ENCODE measurements at places on chromosomes 11 and 22. TPM values are rescaled to one million over a fixed set of nuclear protein-coding genes. Genes with fewer than 3 reads are reported as not detected.
A peak's percentile ranks its signal among the peaks of the same experiment; 100 is the strongest.

GRCh38 chr11:36090356-36091109, 146.7 kb downstream of the LDLRAD3 start:
- H3K27me3 ChIP-seq, result peaks cover 8% of the 10 kb centered on the region
- DNase-seq, result no peak
- H3K36me3 ChIP-seq, result no peaks in the 10 kb centered on the region
- H3K27ac ChIP-seq, result no peak overlapping the region
- peaks cover 4% of the 10 kb centered on the region for H3K4me1 ChIP-seq

DNA sequence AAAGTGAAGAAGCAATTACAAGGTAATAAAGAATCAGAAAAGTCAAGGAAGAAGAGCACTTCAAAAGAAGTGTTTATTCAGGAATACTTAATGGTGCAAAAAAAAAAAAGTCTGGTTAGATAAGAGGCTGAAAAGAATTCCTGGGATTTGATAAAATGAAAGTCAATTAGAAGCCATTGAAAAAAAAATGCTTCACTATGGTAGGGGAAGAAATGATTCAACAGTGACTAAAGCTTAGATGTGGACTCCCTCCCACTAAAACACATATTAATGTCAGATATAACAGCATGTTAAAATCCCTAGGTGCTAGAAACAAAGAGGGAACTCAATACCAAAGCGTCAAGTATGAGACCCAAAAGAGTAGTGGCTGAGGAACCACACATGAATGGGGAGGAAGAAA, 335.3 kb upstream of the PITPNB start:
- DNase-seq, result no peak
- no peaks in the 10 kb centered on the region for H3K27me3 ChIP-seq
- no peaks in the 10 kb centered on the region for H3K36me3 ChIP-seq
- no peak overlapping the region for H3K27ac ChIP-seq
- H3K4me1 ChIP-seq, result no peaks in the 10 kb centered on the region

TLCD5 gene
- 1.1 TPM for total RNA-seq

GRCh38 chr22:36948273-36949225, 35.1 kb downstream of the CSF2RB start:
- H3K27me3 ChIP-seq, result no peaks in the 10 kb centered on the region
- no peak overlapping the region for H3K27ac ChIP-seq
- no peaks in the 10 kb centered on the region for H3K4me1 ChIP-seq
- no peak for DNase-seq

DNA sequence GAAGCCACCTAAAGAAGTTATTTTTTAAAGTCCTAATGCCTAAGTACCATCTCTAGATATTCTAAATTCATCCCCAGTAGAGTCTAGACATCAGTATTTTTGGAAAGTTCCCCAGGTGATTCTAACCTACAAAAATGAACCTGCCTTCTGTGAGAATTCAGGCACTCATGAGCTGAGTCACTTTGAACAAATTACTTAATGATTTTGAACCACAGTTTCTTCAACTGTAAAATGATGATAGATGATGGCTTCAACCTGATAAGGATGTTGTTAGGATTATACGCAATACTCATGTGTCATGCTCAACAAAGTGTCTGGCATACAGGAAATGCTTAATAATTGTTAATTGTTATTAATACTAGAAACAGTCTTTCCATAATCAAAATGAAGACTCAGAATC, 82.8 kb upstream of the OR5AK2 start:
- no peaks in the 10 kb centered on the region for H3K36me3 ChIP-seq
- no peak overlapping the region for H3K4me3 ChIP-seq
- no peak overlapping the region for H3K27ac ChIP-seq
- no peaks in the 10 kb centered on the region for H3K4me1 ChIP-seq

BDNF gene
- 0.24 TPM for total RNA-seq

DNA sequence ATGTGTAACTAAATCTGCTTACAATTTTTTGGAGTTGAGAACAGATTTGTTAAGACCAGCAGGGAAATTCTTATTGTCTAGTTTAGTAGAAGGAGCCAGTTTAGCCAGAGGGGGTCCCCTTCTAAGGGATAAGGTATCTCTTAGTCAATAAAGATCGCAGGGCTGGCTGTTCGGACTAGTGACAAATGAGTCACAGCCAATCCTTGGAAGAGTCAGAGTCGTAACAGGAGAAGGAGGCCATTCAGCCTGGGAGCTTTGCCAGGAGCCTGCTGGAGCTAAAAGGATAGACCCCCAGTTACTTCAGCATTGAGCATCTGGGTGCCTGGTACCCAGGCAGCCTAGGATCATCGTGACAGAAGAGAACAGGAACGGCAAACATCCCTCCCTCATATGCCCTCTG, 191.6 kb upstream of the ARHGAP20 start:
- no peak overlapping the region for H3K4me3 ChIP-seq
- no peaks in the 10 kb centered on the region for H3K36me3 ChIP-seq
- peaks cover 14% of the 10 kb centered on the region for H3K4me1 ChIP-seq
- no peaks in the 10 kb centered on the region for H3K27me3 ChIP-seq

OR52E6 gene
- not detected for total RNA-seq

DNA sequence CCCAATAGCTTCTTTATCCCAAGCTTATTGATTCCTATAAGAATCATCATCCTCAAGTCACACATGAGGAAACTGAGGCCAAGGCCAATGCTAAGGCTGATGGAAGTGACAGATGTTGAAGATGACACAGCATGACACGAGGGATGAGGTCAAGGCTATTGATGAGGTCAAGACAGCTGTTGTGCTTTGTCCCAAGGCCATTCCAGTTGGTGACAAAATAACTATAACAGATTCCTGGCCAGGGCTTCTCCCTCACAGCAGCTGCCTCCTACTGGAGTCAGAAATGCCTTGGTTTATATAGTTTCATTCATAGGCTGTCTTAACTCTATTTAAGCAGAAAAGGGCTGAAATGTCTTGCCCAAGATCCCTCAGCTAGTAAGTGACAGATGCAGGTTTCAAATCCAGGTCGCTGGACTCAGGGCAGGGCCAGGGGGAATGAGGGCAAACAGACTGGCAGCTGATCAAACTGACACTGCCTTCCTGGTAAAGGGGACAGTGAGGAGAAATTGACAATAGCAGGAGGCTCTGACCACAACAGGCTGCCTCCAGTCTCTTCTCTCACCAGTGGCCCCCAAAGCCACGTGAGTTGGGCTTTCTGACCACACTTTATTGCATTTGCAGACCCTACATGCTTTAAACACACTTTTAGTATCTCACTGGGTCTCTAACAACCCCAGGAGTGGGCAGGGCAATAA, 16.5 kb downstream of the MIF start:
- no peaks in the 10 kb centered on the region for H3K36me3 ChIP-seq
- H3K27me3 ChIP-seq, result no peaks in the 10 kb centered on the region
- H3K4me3 ChIP-seq, result no peak overlapping the region
- no peak overlapping the region for H3K27ac ChIP-seq
- peaks cover 4% of the 10 kb centered on the region for H3K4me1 ChIP-seq

FAM181B gene
- 0.24 TPM for total RNA-seq

- H3K4me3 ChIP-seq, result no peak overlapping the region
- no peak overlapping the region for H3K27ac ChIP-seq
- H3K36me3 ChIP-seq, result no peaks in the 10 kb centered on the region
- DNase-seq, result no peak
- no peaks in the 10 kb centered on the region for H3K4me1 ChIP-seq
Observed at GRCh38 chr11:34972892-34973291, 56.5 kb downstream of the PDHX start.

- no peak for DNase-seq
- peaks cover 14% of the 10 kb centered on the region for H3K27me3 ChIP-seq
- H3K4me1 ChIP-seq, result peaks cover 35% of the 10 kb centered on the region
- H3K4me3 ChIP-seq, result peak overlapping the region; percentile 55
- H3K27ac ChIP-seq, result no peak overlapping the region
Observed at GRCh38 chr11:59551659-59552521, 40.6 kb downstream of the OR4D9 start.
